Naive thymus-derived CD8-positive, alpha-beta T cell (primary cell): ENCODE measurements at places on chromosomes 1 and 21.

DNA sequence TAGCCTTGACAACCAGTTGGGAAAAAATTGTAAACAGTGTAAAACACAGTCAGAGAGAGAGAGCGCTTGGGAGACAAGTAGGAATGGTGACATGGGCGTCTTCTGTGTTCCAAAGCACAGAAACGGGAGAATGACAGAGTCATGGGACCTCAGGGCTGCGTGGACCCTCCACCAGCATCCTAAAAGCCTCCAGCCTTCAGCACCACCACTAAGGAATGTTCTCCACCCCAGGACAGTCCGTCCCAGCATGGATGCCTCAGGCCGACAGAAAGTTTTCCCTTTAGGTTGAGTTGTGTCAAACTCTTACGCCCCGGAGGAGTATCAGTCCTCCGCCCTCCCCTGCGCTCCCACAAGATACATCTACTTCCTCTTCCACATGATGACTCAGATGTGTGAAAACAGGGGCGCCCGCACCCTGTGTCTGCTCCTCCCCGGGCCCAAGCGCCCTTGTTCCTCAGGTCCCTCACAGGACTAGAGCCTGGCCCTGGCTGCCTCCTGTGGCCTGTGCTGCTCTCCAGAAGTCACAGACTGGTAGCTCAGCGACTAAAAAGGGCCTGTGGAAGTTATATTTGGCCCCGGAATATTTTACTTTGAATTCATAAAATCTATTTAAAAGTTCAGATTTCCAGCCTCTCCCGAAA lies 63.9 kb upstream of the EFHD2 start:
- no peak for DNase-seq

DNA sequence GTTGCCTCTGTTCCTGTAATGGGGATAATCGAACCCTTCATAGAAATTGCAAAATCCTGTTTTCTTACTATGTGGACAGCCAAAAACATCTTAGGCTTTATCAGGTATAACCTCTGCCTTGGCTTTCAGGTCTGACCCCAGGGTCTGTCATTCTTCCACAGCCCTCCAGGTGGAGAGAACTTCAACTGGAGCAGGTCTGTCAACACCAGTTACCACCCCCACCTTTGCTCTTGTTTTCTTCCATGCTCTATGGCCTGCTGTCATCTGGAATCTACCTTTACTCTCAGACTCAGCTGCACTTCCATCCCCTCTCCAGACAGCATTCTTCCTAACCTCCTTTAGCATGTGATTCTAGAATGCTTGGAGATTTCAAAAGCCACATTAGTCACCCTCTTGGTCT lies 10.4 kb upstream of the GJA9 start:
- DNase-seq: no peak

DNA sequence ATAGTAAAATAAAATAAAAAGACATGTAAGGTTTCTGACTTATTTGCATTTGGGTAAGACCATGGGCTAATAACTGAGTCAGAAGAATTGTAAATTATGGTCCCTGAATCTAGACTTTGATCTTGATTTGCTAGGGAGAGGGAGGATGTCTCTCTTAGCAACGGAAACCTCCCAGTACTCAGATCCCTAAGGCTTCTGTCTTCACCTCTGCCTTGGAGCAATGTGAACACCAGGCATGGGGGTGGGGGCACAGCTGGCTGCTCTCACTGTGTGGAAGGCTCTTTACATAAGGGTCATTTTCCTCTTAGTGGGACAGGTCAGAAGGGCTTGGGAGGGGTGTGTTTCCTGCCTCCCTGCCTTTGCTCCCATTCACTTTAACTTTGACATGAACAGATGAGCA lies 17.0 kb upstream of the TMEM54 start:
- no peak for DNase-seq

GRCh38 chr1:39990428-39990827 lies 35.5 kb downstream of the MFSD2A start:
- DNase-seq: no peak

DNA sequence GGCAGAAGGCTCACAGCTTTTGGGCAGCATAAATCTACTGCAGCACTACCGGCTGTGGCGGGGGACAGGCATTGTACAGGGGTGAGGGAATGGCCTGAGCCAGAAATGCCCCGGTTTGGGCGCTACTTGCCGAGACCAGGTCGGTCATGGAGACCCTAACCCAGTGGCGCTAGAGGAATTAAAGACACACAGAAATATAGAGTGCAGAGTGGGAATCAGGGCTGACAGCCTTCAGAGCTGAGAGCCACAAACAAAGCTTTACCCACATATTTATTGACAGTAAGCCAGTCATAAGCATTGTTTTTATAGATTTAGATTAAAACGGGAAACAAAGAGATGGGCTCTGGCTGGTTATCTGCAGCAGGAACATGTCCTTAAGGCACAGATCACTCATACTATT lies 101.8 kb downstream of the POU2F1 start:
- no peak for DNase-seq

DNA sequence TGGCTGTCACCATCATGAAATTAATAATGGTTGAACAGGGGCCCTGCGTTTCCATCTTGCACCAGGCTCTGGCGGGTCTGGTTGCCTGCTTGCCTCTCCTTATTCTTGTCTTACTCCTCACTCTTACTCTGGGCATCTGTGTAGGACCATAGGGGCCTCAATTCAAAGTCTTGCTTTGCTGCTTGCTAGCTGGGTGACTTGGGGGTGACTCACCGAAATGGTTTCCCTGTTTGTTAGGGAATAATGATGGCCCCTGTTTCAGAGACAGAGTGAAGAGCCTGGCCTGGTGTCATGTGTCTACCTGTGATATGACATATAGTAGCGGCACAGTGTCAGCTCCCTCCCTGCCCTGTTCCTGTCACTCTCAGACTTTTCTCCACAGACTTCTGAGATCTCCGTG lies 24.6 kb downstream of the KCNC4 start:
- DNase-seq: no peak

DNA sequence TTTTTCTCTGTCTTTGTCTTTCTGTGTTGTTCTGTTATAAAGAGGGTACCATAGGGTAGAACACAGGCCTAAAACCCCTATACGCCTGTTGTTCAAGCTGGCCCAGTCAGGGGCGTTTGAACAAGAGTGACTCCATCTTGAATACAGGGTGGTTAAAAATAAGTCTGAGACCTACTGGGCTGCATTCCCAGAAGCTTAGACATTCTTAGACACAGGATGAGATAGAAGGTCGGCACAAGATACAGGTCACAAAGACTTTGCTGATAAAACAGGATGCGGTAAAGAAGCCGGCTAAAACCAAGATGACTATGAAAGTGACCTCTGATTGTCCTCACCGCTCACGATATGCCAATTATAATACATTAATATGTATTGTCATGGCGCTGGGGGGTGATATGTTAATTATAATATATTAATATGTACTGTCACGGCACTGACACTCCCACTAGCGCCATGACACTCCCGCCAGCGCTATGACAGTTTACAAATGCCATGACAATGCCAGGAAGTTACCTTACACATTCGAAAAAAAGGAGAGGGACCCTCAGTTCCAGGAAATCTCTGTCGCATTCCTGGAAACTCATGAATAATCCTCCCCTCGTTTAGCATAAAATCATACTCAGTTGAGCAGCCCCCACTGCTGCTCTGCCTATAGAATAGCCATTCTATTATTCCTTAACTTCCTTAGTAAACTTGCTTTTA lies 58.5 kb upstream of the KLHDC7A start:
- DNase-seq: no peak

- peak; percentile 20 for DNase-seq
Observed at GRCh38 chr1:48109390-48110013, 112.3 kb upstream of the TRABD2B start.

DNA sequence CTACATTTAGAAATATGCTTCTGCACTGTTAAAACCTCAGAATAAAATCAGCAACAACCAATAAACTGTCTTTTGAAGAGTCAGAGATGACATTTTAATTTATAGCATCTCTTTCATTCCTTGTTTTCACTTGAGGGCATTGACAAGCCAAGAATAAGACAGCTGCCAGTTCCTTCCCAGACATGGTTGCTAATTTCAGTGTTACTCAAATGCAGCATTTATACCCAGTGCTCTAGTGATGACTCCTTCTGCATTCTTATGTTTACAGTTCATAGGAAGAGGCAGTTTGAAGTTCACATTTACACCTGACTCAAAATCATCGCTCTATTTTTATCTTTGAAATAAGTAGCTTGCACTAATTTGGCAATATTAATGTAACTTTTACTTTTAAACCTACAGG lies 44.9 kb downstream of the PLA2G4A start:
- DNase-seq: no peak

- no peak for DNase-seq
Observed at GRCh38 chr1:174858301-174858700, 141.4 kb upstream of the CACYBP start.

GRCh38 chr1:234331507-234331906 lies 41.7 kb upstream of the COA6 start:
- no peak for DNase-seq

DNA sequence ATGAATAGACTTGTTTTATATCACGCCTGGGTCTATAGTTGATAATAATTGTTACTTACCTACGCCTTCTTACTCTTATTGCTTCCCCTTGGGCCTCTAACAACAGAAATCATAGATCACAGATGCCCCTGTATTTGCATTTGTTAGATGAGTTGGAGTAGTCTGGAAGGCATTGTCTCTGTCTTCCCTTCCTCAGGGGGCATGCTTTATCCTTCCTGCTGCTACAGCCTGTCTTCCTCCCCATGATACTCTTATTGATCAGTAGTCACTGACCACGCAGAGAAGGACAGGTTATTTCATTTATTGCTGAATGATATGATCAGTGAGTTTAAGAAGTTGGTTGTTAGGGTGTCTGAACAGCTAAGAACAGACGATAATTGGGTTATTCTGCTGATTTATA lies 98.4 kb downstream of the DNM3 start:
- no peak for DNase-seq

DNA sequence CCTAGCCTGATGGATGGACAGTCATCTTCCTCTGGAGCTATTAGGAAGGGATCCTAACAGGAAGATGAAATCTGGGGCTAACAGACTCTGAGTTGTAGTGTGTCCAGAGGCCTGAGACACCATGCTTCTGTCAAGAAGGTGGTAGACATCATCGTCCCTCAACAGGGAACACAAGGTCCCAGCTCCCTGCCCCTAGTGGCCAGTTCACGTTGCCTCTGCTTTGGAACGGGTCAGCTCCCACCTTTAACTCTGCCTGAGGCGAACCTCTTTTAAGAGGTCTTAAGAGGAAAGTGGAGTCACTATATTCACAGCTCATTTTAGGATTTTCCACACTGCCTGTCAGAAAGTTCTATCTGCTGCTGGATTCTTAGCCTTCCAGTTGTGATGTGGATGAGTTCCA lies 28.3 kb downstream of the LRRC71 start:
- no peak for DNase-seq

- no peak for DNase-seq
Observed at GRCh38 chr1:61085983-61086644, 3.8 kb downstream of the NFIA start.

GRCh38 chr21:33901412-33902288 lies 14.0 kb downstream of the ATP5PO start:
- no peak for DNase-seq

GRCh38 chr1:39959651-39960333 lies 4.8 kb downstream of the MFSD2A start:
- DNase-seq: no peak

DNA sequence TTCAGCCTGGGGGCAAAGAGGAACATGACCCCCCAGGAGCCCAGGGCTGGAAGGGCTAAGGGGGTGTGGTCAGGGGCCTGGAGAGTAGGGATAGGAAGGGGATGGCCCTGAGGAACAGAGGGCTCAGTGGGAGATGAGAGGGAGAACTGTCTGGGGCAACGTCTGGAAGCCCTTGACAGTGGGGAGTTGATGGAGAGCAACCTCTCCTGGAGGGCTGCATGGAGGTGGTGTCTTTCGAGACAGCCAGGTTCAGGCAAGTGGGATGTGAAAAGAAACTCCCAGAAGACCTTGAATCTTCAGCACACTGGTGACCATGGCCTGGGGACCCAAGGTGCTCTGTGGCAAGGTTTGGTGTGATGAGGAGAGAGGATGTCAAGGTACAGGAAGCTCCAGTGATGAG lies 54.2 kb upstream of the RUNX3 start:
- DNase-seq: no peak

DNA sequence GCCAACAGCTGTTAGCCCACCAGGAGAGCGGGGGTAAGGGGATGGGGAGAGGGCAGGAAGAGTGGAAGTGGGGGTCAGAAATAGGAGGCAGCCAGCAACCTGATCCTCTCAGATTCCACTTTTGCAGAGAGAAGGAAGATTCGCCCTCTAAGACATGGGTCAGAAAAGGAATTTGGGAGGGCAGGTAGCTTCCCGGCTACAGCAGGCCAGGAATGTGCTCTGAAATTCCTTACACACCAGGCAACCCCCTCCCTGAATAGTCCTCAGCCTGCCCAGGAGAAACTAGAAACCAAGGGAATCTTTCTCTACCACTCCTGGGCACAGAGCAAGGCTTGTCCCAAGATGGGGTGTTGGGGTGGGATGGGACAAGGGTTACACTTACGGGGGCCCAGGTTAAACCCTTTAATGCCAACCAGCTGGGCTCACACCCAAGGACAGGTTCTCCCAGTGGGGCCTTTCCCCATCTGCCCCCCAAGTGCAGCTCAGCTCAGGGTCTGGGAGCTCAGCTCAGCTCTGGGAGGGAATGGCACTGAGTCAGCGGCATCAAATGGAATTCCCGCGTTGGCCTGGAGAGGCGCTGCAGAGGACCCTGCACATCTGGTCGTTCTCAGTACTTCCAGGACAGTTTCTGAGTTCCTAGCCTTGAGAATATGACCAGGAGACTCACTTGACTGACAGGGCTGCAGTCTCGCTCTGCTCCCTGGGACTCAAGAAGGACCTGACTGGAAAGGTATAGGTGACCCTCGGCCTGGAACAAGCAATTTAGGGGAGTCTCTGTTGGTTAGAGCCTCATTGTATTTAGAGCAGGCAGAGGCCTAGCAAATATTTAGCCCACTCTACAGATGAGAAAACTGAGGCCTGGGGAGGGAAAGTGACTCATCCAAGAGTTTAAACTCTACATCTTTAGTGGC lies 761 bp downstream of the TNNT2 start:
- DNase-seq: no peak

GRCh38 chr1:11934302-11935056 lies at the start of gene PLOD1:
Gene PLOD1, plus strand, starts transcription at chr1:11934717. Its CDS starts 63 bp downstream, at chr1:11934780.
- peak; percentile 70 for DNase-seq

GRCh38 chr1:94543893-94544635 lies 2.5 kb upstream of the F3 start:
- DNase-seq: no peak

DNA sequence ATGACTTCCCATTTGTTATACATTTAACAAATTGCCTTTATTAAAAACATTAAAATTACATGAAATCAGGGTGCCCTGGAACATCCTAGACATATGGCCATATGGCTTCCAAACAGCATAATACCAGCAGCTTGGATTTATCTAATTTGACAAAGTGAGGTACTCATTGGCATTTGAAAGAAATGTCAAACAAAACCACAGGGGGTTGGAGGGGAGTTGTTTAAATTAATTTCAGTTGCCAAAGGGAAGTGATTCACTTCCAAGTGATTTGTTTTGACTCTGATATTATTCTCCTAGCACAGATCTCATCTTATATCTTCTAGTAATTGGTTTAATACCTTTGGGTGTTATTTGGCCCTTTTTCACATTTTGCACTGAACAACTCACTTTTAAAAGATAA lies 24.5 kb upstream of the POU2F1 start:
- DNase-seq: no peak

GRCh38 chr1:212221801-212222200 lies 63.4 kb upstream of the PPP2R5A start:
- DNase-seq: no peak

- no peak for DNase-seq
Observed at GRCh38 chr1:228410671-228411070, 4.0 kb upstream of the TRIM11 start.
